ENCODE measurements at places on chromosomes 12 and 14.

DNA sequence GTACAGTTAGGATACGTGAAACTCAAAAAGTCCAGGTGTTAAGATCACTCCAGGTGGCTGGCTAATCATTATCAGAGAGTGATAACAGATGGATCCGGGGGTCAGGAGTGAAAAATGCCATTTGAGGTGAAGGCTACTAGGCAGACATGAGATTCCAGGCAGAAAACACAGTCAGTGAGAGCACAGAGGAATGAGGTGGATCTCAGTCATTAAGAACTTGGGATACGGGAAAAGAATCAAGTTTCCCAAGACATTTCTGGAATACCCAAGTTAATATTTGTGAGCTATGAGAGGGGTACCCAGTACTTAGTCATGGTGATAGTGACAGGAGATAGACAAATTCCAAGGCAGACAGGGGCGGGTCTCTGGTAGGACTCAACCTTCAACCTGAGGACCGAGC is 94.6 kb upstream of the ALG10B start:
- no peak for DNase-seq

DNA sequence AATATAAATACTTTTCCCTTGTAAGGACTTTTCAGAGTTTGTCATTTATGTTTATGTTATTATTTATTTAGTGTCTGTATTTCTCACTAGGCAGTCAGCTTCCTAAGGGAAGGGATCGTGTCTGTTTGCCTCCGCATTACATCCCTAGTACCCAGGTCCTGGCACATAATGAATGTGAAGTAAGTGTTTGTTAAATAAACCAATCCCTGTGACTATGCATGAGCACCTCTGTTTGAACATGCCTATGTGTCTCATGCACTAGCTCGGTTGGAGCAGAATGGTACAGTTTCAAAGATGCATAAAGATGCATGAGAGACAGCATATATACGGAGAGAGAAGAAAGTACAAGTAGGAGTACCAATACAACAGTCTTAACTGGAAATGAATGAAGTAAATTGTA is 99.3 kb downstream of the KIF21A start:
- no peak for DNase-seq

- DNase-seq: no peak
These were observed 116.4 kb downstream of the SLC38A1 start for GRCh38 chr12:46152456-46152855.

DNA sequence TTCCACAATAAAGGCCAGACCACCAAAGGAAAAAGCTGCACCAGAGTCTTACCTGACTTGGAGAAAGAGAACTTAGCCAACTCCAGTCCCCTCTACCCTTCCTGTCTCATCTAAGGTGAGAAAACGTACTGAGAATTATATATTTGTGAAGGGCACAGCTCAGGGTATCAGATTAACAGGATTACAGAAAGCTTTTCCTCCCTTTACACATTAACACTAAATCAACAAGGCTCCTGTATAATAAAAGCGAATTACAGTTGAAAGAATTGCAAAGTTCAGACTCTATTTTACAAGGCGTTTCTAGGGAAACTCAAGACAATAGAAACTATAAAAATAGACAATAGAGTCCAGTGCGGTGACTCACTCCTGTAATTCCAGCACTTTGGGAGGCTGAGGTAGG is 82.7 kb upstream of the RPL10L start:
- no peak for DNase-seq

GRCh38 chr12:103958621-103959020 is 7.1 kb upstream of the TDG start:
- no peak for DNase-seq

DNA sequence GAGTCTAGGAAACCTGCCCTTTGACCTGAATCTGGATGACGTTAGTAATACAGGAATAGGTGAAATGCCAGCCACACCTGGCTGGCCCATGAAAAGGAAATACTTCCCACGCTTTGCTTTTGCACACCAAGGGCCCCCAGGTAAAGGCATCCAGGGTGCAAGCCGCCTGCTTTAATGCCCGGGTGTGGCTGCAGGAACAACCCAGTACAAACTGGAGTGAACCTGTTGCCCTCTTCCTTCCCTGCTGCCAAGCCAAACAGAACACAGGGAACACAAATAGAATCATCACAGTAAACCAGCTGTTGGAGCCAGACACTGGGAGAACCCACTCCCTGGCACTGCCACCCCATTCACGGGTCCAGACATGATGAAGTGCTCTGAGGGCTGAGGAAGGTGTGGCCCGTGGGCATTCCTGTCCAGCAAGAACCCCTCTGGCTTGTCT is 24.2 kb upstream of the FOS start:
- no peak for DNase-seq

DNA sequence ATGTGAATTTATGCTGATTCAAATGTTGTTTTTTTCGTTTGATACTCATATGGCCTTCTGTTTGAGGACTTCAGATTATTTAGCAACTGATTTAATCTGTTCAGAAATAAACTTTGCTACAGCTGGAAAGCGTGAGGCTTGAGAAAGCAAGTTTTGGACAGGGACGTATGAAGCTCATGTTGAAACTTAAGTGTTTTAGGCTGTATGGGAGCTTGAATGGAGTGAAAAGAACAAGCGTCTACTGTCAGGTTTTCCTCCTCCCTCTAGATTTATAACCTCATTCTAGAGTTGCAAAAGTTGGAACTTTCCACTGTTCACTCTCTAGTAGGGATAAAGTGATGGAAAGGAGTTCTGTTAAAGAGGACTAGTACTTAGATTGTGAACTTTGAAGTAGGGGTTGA is 1.0 kb downstream of the PRPF39 start:
- no peak for DNase-seq

DNA sequence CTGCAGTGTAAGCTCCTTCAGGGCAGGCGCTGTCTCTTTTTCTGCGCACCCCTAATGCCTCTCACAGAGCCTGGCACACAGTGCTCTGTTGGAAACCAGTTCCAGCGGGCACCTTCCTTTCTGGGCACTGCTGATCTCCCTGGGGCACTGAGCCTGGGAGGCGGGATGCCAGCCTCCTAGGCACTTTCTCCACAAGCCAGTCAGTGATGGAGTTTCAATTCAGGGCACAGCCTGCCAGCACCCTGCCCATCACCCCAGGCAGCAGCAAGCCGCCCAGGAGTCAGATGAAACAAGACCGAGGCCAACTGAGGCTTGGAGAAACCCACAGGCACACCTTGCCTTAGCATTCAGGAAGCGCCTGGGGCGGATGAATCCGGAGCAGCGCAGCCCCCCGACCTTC is 5.7 kb upstream of the CTDSP2 start:
- no peak for DNase-seq

DNA sequence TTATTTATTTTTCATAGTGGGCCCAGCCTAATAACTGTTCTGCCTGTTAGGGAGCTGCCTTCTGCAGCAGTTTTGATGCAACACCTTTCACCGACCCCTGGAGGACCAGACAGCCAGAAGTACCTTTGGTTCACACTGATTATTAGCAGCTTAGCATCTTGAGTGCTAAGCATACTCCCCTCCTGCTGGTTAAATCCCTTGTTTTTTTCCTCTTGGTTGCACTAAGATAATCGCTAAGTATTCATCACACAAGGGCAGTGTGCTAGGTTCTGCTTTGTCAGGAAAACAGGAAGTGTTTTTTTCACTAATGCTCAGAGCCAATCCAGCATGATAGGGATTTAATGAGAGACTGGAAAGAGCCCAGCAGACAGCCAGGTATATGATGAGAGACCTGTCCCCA is 437.0 kb downstream of the FUT8 start:
- no peak for DNase-seq

DNA sequence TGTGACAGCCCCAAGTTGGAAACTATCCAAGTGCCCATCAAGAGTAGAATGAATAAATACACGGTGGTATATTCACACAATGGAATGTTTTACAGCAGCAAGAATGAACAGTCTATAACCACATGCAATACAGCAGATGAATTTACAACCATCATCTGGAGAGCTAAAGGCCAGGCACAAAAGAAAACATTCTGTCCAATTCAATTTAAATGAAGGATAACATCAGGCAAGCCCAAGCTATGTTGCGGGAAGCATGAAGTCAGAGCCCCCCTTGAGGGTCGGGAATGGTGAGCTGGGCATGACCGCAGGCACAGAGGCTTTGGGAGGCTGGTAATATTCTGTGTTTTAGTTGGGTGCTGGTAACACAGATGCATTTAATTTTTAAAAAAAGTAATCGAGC is 76.0 kb downstream of the SYNE3 start:
- no peak for DNase-seq

GRCh38 chr14:71478542-71478941 is 453.7 kb upstream of the RGS6 start:
- no peak for DNase-seq

DNA sequence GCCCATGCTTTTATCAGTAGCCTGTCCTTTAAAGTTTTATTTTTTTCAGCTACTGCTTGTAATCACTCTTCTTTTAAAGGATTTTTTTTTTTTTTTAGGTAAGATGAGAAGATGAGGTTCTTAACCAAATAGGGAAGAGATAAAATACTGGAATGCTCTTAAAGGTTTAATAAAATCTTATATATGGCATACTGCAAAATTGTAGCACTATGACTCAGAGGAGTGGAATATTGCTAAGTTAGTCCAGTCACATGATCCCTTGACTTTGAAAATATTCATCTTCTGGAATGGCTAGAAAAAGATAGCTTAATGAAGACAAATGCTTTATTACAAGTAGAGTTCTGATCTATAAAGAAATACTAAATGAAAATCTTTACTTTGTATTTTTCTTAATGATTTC is 116.6 kb downstream of the NAV3 start:
- DNase-seq: no peak

- no peak for DNase-seq
These were observed 40.1 kb upstream of the CISTR start for GRCh38 chr12:53791735-53792326.

GRCh38 chr14:38567703-38568102 is 311.8 kb upstream of the CLEC14A start:
- DNase-seq: no peak

DNA sequence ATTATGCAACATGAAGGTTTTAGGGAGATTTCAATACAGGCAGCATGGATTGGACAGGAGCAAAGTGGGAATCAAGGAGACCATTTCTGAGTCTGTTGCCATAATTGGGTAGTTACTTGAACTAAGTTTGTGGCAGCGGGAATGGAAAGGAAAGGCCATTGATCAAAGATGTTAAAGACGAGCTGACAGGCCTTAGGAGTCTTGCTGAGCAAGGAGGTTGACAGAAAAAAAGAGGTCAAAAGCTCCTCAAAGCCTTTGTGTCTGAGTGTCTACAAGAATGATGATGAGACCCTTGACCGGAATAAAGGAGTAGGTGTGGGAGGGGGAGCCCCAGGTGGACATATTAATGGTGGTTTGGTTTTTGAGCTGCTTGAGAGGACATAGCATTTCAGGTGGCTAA is 9.4 kb downstream of the PLEKHA5 start:
- DNase-seq: no peak

DNA sequence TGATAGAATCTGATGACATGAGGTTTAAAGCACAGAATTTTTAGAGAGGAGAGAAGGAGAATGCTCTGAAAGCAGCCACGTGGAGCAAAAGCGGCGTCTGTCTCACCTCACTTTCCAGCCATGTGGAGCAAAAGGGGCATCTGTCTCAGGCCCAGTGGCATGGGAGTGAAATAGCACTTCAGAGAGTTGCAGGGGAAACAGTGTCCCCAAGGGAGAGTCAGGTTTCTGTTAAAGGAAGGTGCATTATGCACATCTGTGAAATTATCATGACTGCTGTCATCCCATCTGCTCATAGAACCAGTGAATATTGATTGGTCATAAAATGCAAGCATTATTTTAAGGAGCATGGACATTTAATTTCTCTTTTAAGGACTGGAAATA is 124.0 kb downstream of the BICD1 start:
- DNase-seq: no peak

DNA sequence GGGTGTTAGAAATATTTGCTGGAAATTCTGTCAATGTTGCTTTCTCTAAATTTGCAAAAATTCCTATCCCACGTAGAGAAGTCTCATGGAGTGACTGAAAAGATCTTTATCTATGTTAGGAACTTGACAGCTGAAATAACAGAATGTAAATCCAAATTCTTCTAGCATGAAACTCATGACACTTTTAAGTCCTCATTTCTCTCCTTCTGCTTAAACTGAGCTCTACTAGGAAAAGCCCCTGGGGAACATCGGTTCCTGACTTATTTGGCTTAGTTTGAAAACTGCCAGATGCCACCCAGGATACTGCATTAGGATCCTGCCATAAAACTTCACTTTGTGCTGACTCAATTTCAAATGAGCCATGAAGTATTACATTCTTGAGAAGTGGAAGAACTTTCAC is 426.0 kb downstream of the GALC start:
- no peak for DNase-seq

- no peak for DNase-seq
These were observed 369.6 kb downstream of the DUSP6 start for GRCh38 chr12:88982694-88983093.

DNA sequence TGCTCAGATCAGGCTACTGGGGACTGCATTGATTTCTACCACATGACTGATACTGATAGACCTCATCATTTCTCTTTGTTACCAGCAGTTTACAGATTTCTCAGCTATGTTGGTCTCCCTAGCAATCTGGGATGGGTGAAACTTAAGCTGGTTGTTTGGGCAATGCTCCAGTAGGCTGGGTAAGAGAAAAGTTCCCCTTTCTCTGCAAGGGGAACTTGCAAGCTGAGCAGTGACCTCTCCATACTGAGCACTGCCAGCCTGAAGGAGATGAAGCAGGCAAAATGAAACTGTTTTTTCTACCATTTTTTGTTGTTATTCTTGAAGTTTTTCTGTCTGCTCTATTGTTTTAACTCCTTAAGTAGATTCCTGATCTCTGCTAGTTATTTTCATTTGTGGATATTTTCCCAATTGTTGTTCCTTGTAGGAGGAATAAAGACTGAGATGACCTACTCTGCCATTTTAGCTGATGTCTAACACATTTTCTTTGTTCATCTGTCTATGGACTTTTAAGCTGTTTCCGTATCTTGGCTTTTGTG is 1.3 kb upstream of the OR4M1 start:
- DNase-seq: no peak

- no peak for DNase-seq
These were observed 86.6 kb upstream of the AMIGO2 start for GRCh38 chr12:47166365-47166764.

DNA sequence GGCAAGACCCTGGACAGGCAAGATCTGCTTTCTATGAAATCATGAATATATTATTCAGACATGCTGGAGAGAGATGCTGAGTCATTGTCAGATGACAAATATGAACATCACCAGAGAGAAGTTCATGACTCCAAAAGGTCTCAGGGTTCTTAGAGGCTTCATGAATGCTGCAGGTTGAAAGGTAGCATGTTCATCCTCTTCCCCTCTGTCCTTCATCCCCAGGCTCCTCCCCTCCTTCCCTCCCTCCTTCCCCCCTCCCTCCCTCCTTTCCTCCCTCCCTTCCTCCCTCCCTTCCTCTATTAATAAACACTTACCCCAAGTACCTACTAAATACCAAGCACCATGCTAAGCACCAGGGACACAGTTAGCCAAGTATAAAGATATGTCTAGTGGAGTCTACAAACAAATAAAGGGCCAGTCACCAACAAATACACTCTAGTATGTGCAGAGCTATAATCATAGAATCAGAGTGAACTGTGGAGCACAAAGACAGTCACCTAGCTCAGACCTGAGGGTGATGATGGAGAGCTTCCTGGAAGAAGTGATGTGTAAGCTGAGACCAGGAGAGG is 46.2 kb downstream of the RPH3A start:
- DNase-seq: no peak
